Amniotic stem cell (primary cell): ENCODE measurements at places on chromosomes 2 and 18.

DNA sequence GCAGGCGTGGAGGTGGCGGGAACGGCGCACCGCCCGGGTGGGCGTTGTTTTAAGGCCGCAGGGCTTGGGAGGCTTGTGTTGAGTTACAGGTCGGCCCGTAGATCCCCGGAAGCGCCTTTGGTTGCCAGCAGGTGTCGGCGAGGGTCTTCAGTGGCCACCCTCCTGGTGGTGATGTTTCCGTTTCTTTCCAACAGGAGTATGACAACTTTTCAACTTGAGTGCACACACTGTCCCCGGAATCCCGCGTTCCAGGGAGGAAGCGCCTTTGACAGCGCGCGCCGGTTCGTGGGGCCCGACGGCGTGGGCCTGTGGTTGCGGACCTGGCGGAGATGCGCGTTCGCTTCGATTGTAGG lies 1.0 kb upstream of the HDAC4 start:
- no peak for DNase-seq

- no peak for DNase-seq
Measured at GRCh38 chr18:74507927-74508326, 11.8 kb downstream of the CNDP2 start.

DNA sequence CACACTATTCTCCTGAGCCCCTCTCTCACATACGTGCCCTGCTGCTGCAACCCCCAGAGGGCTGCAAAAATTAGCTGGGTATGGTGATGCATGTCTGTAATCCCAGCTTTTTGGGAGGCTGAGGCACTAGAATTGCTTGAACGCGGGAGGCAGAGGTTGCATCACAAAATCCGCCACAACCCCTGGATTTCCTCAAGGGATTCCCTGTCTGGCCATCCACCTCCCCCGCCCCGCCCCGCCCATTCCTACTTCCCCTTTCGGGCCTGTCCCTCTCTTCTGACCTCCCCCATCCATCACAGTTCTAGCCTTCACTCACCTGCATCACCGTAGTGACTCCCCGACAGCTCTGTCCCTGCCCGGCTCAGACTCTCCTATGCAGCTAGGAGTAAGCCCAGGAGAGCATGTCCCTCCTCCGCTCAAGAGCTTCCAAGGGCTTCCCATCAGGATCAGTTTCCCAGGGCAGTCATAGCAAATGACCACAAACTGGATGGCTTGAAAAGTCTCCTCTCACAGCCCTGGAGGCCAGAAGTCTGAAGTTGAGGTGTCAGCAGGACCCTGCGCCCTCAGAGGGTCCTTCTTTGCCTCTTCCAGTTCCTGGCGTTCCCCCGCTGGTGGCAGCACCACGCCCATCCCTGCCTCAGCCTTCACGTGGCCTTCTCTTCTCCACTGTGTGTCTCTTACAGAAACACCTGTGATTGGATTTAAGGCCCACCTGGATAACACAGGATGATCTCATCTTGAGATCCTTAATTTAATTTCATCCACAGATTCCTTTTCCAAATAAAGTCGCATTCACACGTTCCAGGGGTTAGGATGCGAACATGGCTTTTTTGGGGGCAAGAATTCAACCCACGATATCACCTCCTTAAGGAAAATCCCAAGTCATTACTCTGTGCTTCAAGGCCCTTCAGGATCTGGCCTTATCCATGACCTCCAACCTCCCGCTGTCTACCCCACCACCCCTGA lies 58.5 kb downstream of the HS1BP3 start:
- DNase-seq = no peak

GRCh38 chr18:48956356-48956755 lies 5.6 kb upstream of the SMAD7 start:
- DNase-seq = no peak

DNA sequence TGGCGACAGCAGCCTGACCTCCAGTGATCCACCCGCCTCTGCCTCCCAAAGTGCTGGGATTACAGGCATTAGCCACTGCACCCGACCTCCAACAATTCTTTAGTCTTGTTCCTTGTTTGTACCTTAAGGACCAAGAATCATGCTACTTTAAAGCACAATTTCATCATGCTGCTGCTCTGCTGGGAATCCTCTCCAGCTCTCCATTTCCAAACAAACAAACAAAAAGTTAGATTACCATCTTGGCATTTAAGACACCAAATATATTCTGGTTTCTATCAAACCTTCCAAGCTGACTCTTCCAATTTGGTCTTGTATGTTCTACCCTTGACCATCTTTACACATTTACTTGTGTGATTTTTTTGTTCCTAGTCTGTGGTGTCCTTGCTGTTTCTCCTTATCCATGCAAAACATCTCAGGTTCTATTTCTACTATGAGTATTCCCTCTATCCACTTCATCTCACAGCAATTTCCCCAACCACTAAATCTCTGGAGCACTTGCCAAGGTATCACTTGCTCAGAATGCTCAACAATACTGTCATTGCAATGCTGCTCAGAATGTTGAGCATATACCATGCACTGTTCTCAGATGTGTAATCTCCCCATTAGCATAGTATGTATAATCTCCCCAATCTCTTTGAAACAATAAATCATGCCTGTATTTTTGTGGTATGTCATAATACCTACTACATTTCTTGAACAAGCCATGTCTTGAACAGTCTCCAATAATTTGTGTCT lies 73.2 kb upstream of the GALNT5 start:
- DNase-seq = no peak

DNA sequence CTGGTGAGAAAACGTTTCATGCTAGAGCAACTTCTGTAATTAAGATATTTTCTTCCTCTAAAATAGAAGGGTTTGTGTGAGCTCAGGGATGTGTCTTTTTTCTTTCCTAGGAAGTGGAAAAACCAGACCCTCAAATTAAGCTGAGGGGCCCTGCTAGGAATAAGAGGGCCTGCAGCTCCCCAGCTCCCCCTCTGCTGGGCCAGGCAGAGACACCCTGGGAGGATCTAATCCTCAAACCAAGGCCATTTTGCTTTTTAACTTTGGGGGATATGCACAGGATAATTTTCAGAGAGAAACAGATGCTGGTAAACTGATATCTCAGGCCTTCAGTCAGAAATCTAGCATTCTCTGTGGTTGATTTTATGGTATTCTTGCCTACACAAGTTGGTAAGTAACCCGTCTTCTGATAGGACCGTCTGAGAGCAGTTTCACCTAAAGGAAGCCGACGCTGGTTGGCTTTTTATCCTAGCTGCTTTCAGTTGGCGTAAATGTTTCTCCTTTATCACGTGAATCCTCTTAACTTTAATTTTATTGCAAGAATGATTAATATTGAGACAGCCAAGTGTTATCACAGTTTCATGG lies 34.8 kb downstream of the SNTG2 start:
- DNase-seq = no peak

DNA sequence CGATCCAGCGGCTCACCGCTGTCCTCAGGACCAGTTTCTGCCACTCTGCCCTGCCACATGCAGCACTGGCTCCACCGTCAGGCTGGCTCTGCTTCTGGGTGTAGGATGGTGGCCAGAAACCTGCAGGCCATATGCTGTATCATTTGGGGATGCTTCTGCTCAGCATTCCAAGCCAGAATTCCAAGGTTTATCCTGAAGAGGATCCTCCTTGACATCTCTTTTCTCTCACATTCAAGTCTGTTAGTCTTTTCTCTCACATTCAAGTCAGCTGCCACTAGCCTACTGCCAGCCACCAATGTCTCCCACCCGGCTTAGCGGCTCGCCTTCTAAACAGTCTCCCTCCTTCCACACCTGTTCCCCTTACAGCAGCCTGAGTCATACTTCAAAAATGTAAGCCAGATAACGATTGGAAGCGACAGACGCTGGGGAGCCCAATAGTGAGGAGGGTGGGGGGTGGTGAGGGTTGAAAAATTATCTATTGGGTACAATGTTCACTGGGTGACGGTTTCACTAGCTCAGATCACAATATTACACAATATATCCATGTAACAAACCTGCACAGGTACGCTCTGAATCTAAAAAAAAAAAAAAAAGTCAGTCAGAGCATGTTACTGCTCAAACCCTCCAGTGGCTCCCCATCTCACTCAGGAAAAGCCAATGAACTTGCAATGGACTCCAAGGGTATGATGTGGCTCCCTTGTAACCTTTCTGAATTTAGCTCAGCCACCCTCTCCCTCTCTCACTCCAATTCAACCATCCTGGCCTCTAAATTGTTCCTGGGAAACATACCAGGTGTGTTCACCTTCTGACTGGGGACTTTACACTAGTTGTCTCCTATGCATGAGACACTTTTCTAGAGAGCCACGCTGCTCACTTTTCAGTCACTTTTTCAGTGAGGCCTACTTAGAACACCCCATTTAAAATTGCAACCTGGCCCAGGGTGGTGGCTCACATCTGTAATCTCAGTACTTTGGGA lies 38.8 kb upstream of the SP3 start:
- no peak for DNase-seq

DNA sequence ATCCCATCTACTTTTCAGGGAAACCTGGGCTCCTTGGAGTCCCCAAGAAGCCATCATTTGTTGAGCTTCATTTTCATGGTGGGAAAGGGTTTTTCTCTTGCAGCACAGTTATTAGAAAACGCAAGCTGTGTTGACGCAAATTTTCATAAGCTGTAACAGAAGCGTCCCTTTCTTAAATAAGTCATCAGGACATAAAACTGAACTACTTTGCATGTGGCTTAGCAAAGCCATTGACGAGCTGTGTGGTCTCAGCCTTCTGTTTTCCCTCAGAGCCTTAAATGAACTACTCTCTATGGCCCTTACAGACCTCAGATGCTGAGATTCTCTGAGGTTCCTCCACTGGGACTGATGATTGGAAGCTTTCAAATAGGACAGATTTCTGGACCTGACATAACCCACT lies 85.1 kb downstream of the ARL4C start:
- DNase-seq = no peak

- DNase-seq = no peak
Measured at GRCh38 chr18:62556397-62556796, 33.6 kb downstream of the ZCCHC2 start.

DNA sequence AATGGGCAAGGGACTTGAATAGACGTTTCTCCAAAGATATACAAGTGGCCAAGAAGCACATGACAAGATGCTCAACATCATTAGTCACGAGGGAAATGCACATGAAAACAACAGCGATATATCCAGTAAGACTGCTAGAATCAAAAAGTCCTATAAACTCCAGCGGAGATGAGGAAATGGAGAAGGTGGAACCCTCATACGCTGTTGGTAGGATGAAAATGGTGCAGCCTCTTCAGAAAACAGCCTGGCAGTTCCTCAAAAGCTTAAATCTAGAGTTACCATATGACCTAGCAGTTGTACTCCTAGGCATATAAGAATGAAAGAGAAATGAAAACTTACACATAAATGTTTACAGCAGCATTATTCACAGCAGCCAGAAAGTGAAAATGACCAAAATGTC lies 48.1 kb downstream of the HPCAL1 start:
- no peak for DNase-seq

DNA sequence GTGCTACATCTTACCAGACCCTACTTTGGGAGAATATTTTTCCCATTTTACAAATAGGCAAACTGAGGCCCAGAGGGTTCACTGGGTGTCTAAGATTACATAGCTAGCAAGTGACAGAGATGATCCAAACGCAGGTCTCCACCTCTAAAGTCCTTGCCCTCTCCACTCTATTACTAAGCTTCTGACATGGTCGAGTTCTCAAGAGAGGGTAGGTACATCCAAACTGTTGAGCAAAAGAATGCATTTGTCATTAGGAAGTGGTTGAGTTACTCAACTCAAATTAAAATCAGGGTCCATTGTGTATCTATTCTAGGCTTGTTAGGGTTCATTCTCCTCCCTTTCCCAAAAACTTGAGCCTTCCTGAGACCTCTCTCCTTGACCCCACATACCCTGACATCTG lies 680.6 kb upstream of the FANCL start:
- no peak for DNase-seq

DNA sequence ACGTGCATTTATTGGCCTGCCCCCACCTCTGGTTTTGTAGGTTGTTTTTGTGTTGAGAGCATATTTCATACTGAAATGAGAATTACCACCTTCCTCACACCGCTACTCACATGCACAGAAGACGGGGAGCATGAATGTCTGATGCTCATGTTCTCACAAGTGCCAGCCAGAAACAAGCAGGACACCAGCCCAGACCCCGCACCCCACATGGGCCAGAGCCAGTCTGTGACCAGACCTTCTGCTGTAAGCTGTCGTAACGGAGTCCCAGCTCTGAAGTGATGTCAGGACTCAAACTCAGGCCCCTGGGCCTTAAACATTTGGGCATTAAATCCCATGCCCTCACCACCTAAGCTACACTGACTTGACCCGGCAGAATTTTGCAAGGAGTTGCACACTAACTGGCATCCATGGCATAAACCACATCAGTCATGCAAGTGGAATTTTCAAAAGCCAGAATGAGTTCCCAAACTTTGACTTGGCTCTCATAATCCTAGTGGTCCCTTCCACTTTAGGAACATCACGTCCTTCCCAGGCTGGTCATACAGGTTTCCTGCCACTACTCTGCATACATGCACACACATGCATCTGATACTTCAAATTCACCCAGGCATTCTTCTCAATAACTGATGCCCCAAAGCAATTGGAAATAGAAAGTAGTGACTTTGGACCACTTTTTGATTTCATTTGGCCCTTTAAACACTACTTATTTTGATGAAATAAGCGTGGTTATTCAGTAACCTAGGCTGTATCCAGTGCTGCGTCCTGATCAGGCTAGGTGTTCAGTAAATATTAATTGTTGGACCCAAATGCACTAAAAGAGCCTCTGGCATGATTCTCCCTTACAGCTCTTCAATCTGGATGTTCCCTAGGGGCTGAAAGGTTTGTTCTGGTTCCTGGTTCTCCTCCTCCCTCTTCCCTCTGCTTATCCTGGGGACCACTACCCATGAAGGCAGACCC lies 223.1 kb upstream of the ID2 start:
- no peak for DNase-seq

GRCh38 chr18:46672062-46672970 lies 15.3 kb upstream of the LOXHD1 start:
- peak; percentile 44 for DNase-seq

DNA sequence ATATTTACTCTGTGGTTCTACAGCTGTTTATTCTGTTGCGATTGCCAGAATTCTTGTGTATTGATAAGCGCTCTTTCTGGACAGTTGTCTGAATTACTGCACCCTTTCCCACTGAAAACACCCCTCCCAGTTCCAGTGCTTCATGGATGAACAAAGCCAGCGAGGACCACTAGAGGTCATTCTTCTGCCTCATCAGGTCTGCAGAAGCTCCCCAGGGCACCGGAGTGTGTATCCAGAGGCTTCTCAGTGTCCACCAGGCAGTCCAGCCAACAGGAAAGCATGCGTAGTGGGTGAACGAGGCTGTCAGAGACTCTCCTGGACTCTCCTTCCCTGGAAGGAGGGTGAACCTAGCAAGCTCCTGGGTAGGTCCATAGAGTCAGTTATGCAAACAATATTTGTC lies 40.6 kb upstream of the INHBB start:
- DNase-seq = no peak

GRCh38 chr2:66469214-66469902 lies 34.4 kb downstream of the MEIS1 start:
- DNase-seq = no peak

- DNase-seq = no peak
Measured at GRCh38 chr2:201411421-201411820, 39.8 kb downstream of the TRAK2 start.
